ENCODE measurements at places on chromosomes 7 and 10.

DNA sequence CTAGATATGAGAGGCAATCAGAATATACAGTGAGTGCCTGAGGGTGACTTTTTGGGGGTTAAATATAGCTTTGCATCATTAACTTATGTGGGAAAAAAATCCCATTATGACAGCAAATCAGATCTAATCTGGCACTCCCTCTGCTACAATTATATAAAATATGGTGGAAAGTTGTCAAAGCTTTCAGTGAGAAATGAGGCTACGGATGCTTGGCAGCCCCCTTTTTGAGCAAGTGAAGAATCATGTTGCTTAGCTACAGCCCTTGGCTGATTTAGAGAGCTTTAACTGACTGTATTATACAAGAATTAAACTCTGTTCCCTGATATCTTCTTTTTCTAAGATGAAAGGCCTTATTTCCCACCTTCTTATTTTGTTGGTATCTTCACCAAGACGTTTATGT is 57.4 kb downstream of the GPR158 start:
- no peak for DNase-seq

GRCh38 chr7:30936650-30937245 is 25.1 kb downstream of the AQP1 start:
- no peak for DNase-seq

GRCh38 chr10:104247513-104248146 is 7.1 kb upstream of the GSTO1 start:
- no peak for DNase-seq

GRCh38 chr7:20151708-20152456 is 65.3 kb downstream of the MACC1 start:
- DNase-seq = no peak

DNA sequence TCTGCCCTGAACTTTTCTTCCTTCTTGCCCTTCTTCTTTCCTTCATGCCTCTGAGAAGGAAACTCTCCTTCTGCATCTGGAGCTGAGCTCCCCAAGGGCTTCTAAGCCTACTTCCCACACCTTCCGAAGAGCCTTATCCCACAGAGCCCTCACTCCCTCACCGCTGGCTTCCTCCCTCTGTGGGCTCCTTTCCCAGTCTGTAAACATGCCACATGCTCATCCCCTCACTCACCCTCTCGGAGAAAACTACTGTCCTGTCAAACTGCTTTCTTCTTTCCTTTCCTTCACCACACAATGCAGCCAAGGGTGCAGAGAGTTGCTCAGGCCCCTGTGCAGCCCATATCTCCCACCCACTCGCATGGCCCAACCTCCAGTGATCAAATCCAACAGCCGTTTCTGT is 18.1 kb downstream of the ANKRD16 start:
- DNase-seq = no peak

DNA sequence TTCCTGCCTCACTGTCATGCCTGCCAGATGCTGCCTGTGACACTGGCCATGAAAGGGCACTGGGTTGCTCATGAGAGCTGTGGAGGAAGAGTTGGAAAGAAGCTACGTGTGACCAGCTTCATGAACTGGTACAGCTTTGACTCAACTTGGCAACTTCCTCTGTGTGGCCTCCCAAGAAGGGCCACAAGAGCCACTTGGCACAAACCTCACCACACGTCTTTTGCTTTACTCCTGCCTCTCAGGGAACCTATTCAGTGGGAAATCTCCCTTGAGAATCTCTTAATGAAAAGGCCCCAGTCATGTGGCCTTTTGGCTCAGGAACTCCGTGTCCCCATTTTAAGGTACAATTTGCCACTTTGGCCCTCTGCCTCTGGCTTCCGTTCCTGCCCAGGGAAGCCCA is 54.5 kb downstream of the FRMD4A start:
- no peak for DNase-seq

GRCh38 chr10:66265398-66265797 is 660.4 kb upstream of the LRRTM3 start:
- DNase-seq = no peak

GRCh38 chr10:11284291-11285085 is 266.8 kb downstream of the CELF2 start:
- DNase-seq = no peak

DNA sequence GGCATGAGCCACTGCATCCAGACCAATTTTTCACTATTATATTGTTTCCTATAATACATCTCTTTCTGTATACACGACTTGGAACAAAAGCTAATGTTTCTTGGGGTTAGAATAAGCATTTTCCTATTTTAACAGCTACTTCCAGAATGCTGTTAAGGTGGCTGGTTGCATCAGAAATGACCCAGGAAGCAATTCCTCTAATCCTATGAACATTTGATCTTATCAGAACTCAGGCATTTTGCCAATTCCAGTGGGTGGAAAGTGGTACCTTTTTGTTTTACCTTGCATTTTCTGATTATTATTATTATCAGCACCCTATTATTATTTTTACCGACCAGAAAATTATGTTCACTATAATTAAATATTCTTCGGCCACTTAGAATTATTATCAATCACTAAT is 73.3 kb downstream of the NDUFB2 start:
- DNase-seq = no peak

DNA sequence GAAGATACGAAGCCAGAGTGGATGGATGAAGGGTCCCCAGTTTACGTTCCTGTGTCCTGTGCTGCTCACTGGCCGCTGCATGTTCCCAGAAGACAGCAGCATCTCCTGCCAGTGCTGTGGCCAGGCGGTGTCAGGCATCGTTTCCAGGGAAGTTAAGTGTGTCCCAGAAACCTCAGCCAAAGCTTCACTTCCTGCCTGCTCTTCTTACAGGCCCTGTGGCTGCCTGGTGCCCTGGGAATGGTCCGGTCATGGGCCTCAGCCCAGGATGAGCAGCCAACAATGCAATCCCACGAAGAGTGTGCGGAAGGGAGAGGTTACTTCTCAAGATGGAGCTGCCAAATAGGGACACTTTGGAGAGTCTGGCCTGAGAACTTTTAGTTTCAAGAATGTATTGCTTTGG is 99.7 kb upstream of the TARP start:
- DNase-seq = no peak

GRCh38 chr10:12050528-12050927 is 7.9 kb upstream of the UPF2 start:
- no peak for DNase-seq

- no peak for DNase-seq
These were observed 61.6 kb downstream of the NAMPT start for GRCh38 chr7:106223156-106223555.

- no peak for DNase-seq
These were observed 34.4 kb downstream of the CCDC71L start for GRCh38 chr7:106626376-106627164.

- DNase-seq = peak; percentile 29
These were observed 67.4 kb downstream of the GBF1 start for GRCh38 chr10:102312683-102313082.

DNA sequence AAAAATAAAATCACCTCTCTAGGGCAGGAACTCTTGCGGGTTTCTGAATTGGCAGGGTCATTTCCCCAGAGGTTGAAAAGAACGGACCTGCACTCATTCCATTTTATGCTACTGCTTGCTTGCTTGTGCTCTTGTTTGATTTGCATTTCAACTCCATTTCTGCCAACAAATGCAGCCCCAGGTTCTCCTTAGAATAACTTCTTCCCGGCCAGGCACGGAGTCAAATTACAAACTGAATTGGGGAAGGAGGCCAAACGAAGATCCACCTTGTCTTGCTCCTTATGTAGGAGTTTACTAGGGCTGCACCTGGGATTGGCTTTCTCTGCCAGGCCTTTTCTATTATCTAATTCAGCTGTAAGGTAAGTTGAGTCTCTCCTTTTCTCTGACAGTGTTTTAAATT is 79.6 kb downstream of the HGF start:
- peak; percentile 47 for DNase-seq

DNA sequence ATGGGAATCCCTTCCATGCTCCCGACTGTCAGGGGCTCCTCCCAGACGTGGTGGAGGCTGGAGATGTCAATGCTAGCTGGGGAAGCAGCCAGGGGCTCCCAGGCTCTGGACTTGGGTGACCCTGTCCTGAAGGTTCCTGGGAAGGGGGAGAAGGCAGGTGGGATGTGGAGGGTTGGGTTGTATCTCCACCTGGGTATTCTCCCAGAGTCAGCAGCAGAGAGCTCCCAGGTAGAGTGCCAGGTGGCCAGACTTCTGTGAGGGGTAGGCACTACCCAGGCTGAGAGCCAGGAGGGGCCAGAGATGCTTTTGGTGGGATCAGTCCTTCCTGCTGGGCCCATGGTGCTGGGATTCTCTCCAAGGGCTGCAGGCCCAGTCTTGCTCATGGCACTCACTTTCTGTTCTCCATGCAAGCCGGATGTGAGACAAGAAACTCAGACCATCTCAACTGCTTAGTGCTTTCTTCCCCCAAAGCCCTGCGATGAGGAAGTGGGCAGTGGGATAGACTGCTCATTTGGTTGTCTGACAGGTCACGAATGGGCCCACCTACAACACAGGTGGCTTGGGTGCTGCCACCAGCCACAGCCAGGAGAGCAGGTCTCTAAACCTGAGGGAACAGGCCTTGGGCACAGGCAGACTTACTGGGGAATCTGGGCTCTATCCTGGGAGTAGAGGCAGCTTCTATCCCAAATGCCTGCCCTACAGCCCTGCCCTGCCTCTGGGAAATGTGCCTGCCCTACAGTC is 52.5 kb upstream of the CAMK2B start:
- no peak for DNase-seq

GRCh38 chr7:127798769-127799372 is 146.9 kb downstream of the SND1 start:
- no peak for DNase-seq

- no peak for DNase-seq
These were observed 26.0 kb downstream of the CABCOCO1 start for GRCh38 chr10:61688551-61689308.

DNA sequence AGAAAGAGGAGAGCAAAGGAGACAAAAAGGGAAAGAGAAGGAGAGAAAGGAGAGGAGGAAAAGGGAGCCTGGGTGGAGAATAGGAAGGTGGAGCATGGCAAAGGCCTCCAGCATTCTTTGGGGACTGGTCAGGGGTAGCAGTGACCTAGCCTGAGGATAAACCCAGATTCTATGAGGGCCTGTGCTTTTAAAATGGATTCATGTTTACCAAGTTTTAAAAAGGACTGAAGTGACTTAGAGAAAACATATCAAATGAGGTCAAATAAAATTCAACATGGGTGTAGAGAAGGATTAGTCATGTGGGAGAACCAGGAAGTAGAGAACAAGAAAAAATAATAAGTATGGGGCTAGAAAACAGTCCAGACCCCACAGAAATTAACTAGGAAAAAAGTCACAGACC is 20.7 kb downstream of the CREB3L2 start:
- DNase-seq = no peak
